IMR-90 (cell line): ENCODE measurements at places on chromosomes 12 and 14. TPM values are rescaled to one million over a fixed set of nuclear protein-coding genes. Genes with fewer than 3 reads are reported as not detected.

Gene RPS6KL1
- polyA plus RNA-seq: 1.2 and 1.7 TPM in 2 replicates

Gene ADAMTS20
- polyA plus RNA-seq: not detected in 2 replicates

Gene GALNT9
- 0.12 and 0.14 TPM in 2 replicates for polyA plus RNA-seq

Gene ETNK1
- polyA plus RNA-seq: 8.2 and 12.8 TPM in 2 replicates

Gene PRKCH
- polyA plus RNA-seq: 1.4 and 1.6 TPM in 2 replicates

Gene ERBB3
- 1.4 and 1.5 TPM in 2 replicates for polyA plus RNA-seq

Gene RTL1
- not detected in 2 replicates for polyA plus RNA-seq

Gene CCDC197
- not detected in 2 replicates for polyA plus RNA-seq

Gene ANKS1B
- 0.17 TPM in 1 of 2 replicates, not detected in the other for polyA plus RNA-seq

Gene FOXM1
- 27.8 and 29.3 TPM in 2 replicates for polyA plus RNA-seq

Gene COL2A1
- polyA plus RNA-seq: 0.05 TPM in 1 of 2 replicates, not detected in the other
